ENCODE measurements at places on chromosomes 5 and 9.

DNA sequence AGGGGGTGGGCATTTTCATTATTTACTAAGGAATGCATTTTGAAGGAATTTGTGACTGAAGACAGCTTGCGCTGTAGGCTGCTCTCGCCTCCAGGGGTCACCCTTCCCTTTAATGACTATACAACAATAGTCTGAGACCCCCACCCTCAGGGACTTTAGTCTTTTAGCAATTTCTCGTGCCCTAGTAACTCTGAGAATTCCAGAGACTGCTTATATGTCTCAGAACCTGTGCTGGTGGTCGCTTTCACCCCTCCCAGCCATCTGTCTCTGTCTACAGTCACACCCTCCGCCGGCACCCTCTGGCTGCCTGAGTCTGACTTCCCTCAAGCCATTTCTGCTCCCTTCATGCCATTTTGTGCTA lies 671.4 kb downstream of the NR2F1-AS1 start:
- DNase-seq, result peak; percentile 33

DNA sequence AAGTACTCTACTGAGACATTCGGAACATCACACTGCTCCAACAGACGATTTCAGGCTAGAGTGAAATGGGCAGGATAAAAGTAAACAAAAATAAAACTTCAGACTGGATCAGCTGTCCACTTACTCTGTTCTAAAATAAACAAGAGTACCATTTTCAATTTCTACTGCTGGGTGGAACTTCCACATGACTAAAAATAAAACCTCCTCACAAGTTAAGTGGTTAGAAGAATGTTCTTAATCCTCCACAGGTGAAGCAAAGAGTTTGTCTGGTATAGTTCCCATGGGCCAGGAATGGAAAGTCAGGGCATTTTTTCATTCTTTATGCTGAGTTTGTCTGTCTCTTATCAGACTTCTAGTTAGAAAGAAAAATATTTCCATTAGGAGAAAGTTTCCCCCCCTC lies 15.7 kb downstream of the NUDT12 start:
- no peak for DNase-seq

GRCh38 chr5:168198359-168198758 lies 93.1 kb upstream of the WWC1 start:
- DNase-seq, result no peak

DNA sequence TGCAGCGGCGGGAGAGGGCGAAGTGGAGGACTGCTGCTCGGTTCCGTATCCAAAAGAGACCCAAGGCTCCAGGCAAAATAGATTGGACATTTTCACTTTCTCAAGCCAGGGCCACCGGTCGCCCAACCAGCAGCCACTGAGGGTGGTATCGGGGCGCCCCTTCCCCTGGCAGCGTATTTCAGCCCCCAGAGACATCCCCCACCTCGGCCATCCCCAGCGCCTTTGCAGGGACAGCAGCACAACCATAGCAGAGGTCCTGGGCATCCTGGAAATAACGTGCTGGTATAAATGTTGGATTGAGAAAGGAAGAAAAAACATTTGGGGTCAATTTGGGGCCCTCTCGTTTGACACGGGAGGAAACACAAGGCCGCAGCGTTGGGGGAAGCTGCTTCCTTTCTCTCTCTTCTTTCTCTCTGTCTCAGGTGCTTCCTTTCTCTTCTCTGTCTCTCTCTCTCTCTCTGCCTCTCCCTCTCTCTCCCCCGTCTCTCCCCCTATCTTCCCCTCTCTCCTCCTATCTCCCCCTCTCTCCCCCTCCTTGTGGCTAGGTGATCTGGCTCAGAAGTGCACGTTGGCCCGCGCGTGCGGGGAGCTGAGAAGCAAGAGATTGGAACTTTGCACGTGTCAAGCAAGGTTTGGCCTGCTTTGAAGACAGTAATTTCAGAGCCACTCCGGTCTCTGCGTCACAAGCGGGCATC lies 624 bp upstream of the RETREG1 start:
- DNase-seq, result no peak

- DNase-seq, result peak; percentile 58
Observed at GRCh38 chr5:114223866-114224265, 138.0 kb upstream of the KCNN2 start.

GRCh38 chr5:177336112-177336511 lies 15.4 kb downstream of the LMAN2 start:
- DNase-seq, result peak; percentile 22

GRCh38 chr5:32027093-32027716 lies 146.9 kb downstream of the GOLPH3 start:
- DNase-seq, result peak; percentile 65

DNA sequence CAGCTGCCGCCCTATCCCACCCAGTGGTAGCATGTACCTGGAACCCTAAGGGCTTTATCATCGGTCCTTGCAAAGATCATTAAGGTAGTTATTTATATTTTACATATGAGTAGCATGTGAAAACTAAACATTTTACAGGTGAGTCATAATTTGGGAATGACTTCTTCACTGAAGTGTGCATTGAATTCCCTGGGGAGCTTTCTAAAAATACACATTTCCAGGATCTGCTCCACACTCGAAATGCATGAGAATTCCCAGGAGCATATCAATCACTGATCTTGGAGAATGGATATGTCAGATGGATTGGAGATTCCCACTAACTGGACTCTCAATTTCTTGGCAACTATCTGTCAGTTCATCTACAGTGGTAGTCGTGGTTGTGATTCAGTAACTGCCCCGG lies 717.5 kb downstream of the IRX1 start:
- DNase-seq, result no peak

- DNase-seq, result no peak
Observed at GRCh38 chr5:69374911-69375446, 5.4 kb downstream of the RAD17 start.

DNA sequence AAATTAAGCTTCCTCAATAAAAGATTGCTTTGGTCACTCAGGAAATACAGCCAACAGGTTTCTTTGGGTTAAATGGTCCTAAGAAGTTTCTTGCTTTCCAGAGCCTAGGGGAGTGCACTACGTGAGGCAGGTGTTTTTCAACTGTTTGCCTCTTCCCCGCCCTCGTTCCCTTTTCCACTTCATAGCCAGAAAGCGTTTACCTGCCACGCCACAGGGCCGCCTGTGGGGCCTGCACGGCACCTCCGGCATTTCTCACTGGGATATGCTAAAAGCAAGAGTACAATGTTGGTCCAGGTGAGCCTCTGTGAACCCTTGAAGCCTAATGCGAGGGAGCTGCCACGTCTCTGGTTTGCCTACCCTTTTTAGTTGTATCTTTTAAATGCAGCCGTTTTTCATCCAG lies 167.6 kb upstream of the OTULINL start:
- DNase-seq, result no peak

- no peak for DNase-seq
Observed at GRCh38 chr5:170470275-170470674, 33.5 kb upstream of the KCNIP1 start.

GRCh38 chr9:118336943-118337330 lies 632.7 kb downstream of the TLR4 start:
- no peak for DNase-seq

DNA sequence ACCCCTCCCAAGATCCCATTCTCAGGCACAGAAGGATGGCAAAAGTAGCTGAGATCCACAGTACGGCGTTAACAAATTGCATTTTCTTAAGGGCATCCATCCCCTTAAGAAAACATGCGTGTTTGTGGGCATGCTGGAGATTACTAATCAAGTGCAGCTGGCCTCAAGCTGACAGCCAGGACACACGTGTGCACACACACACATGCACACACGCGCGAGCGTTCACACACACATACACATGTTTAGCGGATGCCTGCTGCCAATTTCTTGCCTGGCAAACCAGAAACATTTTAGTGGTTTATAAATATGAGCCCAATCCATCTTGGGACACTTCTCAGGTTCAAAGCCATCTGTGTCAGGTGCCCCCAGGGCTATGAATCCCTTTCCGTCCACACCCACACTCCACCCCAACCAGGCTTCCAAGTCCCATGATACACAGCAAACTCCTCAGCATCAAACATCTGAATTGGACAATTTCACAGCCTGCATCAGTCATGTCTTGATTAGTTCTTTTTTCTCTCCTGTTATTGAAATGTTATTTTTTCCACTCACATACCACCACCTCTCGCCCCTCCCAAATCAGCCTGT lies 23.5 kb upstream of the SMIM23 start:
- DNase-seq, result no peak

DNA sequence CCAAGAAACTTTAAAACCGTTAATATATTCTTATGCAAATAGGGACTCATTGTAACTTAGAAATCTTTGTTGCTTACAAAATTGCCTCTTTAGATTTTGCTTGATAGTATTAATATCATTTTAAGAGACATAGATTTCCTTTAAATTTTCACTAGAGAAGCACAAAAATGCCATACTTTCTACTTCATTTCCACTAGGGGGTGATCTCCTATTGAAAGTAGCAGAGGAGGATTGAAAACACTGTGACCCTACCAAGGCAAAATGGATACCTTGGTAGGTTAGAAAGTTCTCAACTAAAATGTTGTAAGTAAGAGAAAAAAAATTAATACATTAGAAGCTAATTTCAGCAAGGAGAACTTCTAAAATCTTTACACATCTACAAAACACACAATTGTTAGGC lies 204.9 kb downstream of the CHSY3 start:
- DNase-seq, result peak; percentile 68

DNA sequence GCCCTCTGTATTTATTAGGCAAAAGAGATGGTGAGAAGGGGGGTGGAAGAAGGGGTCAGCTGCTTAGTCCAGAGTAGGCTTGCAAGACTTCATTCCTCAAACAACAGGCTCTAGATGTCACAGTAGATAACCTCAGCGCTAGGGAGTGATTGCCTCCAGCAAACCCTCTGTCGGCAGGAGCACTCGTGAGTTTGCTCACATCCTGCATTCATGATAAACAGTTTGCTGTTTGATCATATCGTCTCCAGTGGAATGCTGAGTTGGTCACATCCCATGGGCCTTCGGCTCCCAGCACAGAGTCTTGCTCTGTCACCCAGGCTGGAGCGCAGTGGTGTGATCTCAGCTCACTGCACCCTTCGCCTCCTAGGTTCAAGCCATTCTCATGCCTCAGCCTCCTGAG lies 3.6 kb downstream of the TTC23L start:
- DNase-seq, result no peak

- no peak for DNase-seq
Observed at GRCh38 chr5:1526681-1527131, 2.9 kb upstream of the LPCAT1 start.

- DNase-seq, result no peak
Observed at GRCh38 chr9:97591535-97591934, 41.6 kb downstream of the TSTD2 start.

- no peak for DNase-seq
Observed at GRCh38 chr9:77131399-77131798, 45.9 kb upstream of the VPS13A start.

- no peak for DNase-seq
Observed at GRCh38 chr5:158409507-158409906, 550.6 kb upstream of the CLINT1 start.

DNA sequence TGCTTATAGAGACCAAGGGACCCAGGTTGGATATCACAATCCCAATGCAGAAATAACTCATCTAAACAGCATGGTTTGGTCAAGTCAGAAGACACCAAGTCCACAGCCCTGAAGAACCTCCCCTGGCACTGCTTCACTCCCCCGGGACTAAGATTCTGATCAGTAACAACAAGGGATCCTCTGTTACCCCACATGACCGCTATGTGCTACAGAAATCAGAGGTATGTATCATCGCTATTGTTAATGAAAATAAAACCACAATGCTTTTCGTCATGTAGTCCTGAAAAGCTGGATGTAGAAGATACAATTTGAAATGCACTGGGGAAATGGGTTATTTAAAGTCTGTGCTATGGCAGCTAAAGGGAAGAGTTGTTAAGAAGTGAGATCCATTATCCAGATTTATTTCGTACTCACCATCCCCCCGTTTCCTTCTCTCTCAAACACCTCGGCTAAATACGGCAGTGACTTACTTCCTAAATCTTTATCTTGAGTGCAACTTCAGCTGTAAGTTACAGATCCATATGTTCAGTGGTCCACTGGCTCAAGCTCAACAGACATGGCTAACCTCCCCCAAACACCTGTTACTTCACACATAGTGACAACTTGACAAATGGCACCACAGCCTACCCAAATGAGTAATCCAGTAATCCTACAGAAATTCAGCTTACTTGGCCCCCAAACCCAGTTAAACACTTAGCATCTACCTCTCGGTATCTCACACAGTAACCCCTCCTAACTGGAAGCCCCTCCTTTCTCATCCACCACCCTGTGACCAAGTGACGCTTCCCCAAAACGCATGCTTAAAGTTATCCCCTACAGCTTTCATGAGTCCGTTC lies 129.2 kb downstream of the MYO10 start:
- no peak for DNase-seq

GRCh38 chr5:127814588-127814973 lies 111.4 kb downstream of the CCDC192 start:
- DNase-seq, result no peak

DNA sequence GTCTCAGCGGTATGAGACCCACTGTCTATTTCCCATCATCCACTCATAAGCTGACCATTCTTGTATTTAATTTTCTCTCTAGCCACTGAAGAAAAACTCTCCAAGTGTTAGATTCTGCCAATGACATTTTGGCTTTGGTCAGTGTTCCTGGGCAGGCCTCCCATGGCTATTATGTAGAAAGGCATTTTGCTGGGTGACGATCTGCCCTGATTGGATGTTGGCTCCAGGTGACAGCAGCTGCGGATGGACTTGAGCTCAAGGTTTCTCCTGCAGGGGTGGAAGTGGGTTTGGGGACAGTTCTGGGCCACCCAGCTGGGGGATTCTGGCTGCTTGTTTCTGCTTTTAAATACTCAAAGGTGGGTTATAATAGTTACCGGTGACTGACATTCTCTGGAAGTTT lies 31.6 kb downstream of the ACSL6 start:
- no peak for DNase-seq

- DNase-seq, result no peak
Observed at GRCh38 chr5:31827867-31828266, 188.9 kb downstream of the PDZD2 start.

DNA sequence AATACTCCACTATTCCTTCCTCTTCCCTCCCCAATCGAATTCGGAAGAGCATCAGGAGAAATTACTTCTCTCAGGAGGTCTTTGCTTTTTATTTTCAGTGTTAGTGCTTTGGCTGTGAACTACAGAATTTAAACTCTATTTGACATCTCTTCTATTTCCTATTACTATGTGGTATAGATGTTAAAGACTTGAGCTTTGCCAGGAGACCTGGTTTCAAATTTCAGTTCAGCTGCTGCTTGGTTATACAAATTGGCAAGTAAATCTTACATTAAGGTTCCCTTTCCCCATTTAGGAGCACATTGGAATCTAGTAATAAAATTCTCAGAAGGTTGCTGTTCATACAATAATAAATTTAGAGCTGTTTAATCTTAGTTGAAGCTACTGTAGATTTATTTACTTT lies 13.1 kb downstream of the UHRF2 start:
- DNase-seq, result no peak

GRCh38 chr5:107389130-107389774 lies 281.5 kb downstream of the EFNA5 start:
- DNase-seq, result peak; percentile 78

GRCh38 chr5:61806491-61807020 lies 474.5 kb downstream of the ZSWIM6 start:
- DNase-seq, result no peak

DNA sequence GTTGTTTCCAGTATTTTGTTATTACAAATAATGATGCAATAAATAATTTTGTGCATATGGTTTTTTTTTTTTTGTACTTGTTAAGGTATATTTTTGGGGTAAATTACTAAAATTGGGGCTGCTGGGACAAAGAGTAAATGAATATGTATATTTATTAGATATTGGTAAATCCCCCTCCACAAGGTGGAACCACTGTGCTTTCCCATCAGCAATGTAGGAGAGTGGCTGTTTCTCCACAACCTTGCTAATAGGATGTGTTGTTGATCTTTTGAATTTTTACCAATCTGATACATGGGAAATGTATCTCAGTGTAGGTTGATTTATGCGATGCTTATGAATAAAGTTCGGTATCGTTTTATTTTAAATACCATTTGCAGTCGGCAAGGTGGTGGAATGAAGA lies 118.1 kb downstream of the TRPM3 start:
- DNase-seq, result no peak
